ENCODE measurements at places on chromosomes 6 and 20. TPM values are rescaled to one million over a fixed set of nuclear protein-coding genes. Genes with fewer than 3 reads are reported as not detected.

DNA sequence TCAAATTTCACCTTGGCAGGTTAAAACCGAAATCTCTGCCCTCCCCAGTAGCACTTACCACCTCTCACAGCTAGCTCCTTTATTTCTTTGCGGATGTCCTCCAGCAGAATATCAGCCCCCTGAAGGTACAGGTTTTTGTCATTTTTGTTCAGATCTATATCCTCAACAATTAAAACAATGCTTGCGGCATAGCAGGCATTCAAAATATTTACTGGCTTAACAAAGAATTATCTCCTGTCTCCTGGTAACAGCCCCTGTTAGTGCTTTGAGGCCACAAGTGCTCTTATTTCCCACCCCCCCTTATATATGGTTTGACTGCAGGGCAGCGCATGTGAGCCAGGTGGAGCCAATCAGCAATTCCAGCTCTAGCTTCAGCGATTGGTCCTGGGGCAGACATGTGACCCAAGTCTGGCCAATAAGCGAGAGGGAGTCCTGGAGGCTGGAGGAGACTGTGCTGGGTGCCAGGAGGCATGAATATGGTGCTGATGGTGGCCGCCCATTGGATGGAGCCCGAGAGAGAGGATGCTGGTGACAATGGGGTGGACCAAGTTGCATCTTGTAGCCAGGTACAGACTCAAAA, 21.0 kb downstream of the SULF2 start:
- no peak for DNase-seq

DNA sequence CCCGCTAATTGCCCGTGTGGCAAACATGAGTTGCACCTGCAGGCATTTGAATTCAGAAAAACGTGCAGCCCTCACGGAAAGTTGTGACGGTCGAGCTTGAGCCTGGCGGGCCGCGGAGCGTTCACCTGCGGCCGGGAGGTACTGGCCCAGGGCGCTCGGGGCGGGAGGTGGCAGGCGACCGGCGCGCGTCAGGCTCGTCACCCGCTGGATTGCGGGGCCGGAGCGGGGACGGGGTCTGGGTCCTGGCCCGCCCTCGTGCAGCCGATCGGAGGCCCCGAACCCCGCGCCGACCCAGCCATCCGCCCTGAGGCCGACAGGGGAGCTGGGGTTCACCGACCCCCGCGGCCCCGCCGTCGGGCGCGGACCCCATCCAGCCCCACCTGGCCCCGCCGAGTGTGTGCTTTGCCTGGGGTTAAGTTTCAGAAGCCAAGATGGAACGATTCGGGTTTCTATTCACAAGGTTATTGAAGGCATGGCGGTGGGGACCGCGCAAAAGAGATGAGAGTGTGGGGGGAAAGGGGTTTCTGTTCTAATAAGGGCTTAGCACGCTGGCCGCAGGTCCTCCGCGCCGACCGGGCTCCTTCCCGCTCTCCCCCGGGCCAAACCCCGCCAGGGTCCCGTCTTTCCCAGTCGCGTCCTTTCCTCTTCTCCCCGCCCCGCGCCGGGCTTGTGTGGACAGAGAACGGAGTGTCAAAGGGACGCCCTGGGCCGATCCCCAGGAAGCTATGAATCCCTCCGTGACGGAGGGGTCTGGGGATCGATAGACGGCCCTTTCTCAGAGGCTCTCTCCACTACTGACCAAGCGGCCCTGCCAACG, 1.6 kb upstream of the HEY2 start:
- peak; percentile 22 for DNase-seq

The AKAP12 gene
- 0.30 TPM for total RNA-seq

DNA sequence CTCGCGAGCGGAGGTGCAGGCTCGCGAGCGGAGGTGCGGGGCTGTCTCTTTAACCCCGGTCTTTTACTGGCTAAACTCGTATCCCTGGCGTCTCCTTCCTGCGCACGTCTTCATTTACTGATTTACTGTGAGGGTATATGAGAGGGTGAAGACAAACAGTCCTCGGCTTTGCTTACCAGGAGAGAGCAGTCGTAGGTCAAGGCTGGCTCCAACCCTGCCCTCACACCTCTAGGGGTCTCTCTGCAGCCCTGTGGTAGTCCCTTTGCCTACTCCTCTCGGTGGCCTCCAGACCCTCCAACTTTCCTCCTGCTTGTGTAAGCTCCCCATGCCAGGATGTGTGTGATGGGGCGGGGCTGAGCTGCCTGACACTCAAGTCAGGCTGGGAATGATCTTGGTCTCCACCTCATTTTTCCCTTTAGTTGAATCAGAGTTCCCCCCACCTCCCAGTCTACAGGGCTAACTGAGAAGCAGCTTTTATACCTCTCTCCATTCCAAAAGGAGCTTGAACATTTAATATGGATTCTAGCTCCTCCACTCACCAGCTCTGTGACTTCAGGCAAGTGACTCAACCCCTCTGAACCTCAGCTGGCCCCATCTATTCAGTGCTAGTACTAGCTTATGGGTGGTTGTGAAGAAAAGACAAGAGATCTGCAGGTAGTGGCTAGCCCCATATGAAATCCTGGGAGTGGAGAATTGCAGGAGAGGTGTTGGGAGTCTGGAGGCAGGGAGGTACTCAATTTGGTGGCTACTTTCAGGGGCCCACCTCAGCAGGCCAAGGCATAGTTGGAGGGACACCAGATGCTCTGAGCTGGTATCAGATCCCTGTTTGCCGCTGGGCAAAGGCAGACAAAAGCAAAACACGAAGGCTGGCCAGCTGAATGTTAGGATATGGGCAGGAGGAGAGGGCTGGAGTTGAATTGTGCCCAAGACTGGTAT, 902 bp downstream of the SLC29A1 start:
- peak; percentile 44 for DNase-seq

GRCh38 chr6:11542863-11543262, 5.3 kb downstream of the TMEM170B start:
- DNase-seq: no peak

- no peak for DNase-seq
These were observed 43.3 kb upstream of the EDN1 start for GRCh38 chr6:12246900-12247299.

GRCh38 chr6:110475066-110475653, 1.3 kb downstream of the SLC22A16 start:
- no peak for DNase-seq

DNA sequence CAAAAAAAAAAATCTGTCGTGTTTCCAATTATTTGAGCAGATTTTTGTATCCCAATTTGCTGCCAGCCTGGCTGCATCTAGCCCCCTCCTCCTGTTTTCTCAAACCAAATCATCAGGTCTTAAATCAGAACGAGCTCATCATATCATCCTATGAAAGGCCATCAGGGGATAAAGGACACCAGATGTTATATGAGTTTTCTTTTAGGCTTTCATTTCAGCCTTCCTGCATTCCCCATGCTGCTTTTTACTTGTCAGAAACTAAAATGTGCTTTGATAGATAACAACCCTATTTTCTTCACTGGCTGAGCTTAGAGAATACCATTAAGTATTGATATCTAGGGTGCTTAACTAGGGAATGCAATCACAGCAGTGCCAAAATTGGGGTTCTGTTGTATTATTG, 968.4 kb upstream of the SLC35B3 start:
- DNase-seq: no peak

- DNase-seq: no peak
These were observed 383.2 kb downstream of the SAMD5 start for GRCh38 chr6:147891671-147892070.

GRCh38 chr6:145069966-145070365, 665.4 kb downstream of the EPM2A start:
- DNase-seq: no peak

The RIPPLY2 gene
- not detected for total RNA-seq

DNA sequence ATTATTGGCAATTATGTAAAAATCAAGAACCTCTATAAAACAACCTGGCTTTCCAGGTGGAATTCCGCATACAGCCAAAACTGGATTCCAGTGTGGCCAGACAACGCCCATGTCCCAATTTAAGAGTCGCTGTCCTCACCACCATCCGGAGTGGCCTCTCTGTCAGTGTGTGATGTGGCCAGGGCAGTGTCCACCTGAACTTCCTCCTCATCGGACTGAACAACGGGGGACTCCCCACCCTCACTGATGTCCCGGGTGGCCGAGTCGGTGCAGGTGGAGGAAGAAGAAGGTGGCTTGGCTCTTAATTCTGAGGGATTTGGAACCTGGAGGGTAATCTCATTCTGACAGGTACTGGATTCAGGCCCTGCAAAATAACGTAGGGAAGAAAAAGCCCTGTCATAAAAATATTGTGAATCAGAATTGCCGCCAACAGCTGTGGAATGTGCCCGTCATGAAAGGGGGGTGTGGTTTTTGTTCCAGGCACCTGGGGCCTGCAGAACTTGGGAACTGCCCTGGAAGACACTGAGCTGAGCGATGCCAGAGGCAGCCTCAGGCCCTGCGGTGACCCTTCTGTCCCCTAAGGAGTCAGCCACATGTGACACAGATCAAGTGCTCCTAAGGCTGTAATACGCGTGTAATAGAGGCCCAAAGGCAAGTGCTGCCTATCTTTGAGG, 139.8 kb downstream of the DTNBP1 start:
- DNase-seq: no peak

DNA sequence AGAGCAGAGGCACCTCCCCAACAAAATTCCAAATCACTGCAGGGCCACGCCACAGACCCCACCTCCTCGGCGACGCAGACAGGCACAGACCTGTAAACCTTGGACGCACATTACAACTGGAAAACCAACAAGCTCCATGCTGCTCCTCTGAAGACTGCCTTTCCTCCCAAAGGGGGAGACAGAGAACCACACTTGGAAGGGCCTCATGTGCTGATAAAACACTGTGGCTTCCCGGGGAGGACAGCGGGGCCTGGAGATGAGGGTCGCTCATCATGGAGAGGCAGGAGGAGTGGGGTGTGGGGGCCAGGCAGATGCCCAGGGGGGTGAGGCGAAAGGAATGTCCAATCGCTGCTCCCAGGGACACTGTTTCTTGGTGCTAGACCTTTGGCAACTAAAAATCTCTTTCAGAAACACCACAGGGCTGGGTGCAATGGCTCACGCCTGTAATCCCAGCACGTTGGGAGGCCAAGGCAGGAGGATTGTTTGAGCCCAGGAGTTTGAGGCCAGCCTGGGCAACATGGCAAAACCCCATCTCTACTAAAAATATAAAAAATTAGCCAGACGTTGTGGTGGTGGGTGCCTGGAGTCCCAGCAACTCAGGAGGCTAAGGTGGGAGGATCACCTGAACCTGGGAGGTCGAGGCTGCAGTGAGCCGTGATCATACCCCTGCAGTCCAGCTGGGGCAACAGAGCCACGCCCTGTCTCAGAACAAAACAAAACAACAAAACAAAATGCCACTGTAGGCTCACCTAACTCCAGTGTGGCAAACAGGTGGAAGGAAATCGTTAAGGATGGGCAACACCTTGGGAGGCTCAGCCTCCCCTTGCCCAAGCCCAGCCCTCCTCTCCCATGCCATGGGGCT, 53.8 kb downstream of the ABHD12 start:
- DNase-seq: no peak

GRCh38 chr6:36317623-36318022, 19.1 kb downstream of the BNIP5 start:
- no peak for DNase-seq

The CLPSL1 gene
- total RNA-seq: not detected

- DNase-seq: no peak
These were observed 170.8 kb downstream of the SASH1 start for GRCh38 chr6:148513145-148514071.

DNA sequence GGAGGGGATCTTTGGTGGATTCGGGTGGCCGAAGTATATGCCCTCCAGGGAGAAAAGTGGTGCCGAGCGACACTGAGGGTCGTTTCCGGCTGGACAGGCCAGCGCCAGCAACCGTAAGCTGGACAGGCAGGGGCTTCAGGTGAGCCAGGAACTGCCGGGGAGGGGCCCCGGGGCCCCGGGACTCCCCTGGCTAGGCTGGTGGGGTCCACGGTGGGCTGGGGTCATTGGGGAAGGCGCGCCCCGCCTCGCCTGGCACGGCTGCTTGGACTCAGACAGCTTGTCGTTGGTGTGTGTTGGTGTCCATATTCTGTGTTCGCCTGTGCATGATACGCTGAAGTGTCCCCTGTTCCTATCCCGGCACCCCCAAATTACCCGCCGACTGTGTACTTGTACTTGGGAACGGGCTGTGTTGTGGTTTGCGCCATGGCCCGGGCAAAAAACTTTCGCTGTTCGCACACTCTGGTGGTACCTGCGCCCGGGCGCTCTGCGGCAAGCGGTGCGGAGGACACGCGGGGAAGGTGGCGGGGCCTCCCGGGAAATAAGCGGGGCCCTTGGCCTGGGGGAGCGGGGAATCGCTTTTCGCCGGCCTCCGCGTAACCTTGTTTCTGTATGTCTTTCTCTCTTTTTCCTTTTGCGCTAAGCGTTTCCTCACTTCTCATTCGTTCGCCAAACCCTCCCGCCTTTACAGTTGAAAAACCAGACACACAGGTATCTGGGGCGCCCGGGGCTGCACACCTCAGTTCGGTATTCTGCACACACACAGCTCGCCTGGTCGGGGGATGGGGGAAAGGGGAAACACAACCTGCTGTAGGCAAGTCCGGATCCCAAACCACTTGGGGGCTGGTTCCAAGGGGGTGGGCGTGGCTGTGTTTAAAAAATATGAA, 3.2 kb downstream of the GNAS start:
- DNase-seq: no peak

- no peak for DNase-seq
These were observed 744.1 kb downstream of the DHX35 start for GRCh38 chr20:39706184-39706663.

The OTOR gene
- total RNA-seq: not detected

DNA sequence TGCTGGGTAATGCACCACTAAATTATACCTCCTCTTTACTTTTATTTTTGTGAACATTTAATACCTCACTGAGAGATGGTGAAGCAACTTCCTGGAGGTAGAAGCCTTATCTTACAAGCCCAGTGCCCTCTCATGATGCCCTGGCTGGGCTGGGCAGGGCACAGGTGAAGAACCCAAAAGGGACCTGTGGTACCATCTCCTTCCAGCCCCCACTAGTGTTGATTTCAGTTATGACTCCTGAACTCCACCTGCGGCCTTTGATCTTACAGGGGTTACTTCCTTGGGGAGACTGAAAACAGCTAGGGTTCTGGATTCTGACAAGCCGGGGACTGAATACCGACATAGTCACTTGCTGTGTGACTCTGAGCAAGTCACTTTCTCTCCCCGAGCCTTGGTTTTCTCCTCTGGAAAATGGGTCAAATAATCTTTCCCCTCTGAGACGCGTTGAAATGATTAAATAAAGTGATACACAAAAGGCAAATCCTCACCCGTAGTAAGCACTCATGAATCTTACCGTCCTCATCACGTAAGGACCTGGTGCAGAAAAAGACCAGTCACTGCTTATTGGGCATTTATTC, 1.2 kb downstream of the SLC13A3 start:
- DNase-seq: no peak

- no peak for DNase-seq
These were observed 287.3 kb upstream of the FOXQ1 start for GRCh38 chr6:1024587-1024986.

- no peak for DNase-seq
These were observed 63.1 kb downstream of the TFAP2A start for GRCh38 chr6:10351791-10352190.

GRCh38 chr20:1950836-1951235, 43.0 kb downstream of the PDYN start:
- DNase-seq: no peak

Measured in CD4-positive, CD25-positive, alpha-beta regulatory T cell (primary cell).